ENCODE measurements at places on chromosomes 6 and 20.

- DNase-seq: peak; percentile 75
These were observed 306.6 kb upstream of the ECI2 start for GRCh38 chr6:4441981-4442434.

GRCh38 chr20:4893709-4894108, 107.6 kb downstream of the SLC23A2 start:
- no peak for DNase-seq

- no peak for DNase-seq
These were observed 208.3 kb upstream of the RAB32 start for GRCh38 chr6:146335336-146335735.

DNA sequence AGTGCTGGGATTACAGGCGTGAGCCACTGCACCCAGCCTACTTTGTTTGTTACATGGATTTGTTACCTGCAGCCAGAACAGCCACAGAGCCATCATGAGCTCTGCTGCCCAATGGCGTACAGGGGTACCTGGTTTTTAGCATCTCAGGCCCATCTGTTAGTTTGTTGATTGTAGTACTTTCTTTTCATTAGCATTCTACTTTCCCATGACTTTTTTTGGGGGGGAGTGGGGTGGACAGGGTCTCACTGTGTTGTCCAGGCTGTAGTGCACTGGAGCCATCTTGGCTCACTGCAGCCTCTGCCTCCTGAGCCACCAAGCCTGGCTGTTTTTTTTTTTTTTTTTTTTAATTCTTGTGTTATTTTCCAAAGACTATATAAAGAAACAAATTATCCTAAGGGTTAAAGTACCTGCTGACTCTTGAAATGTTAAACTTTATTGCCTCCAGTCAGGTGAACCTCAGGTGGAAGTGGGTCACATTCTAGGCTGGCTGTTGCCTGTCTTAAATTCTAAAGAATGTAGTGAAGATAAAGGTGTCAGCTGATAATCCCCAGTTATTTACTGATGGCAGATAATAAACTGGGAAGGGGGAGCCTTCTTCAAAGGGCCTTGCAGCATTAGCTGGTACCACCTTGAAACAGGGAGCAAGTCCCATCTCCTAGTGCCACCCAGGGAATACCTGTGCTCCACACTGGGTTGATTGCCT, 15.2 kb downstream of the NEU1 start:
- DNase-seq: no peak

GRCh38 chr6:144595266-144595665, 310.1 kb downstream of the UTRN start:
- peak; percentile 88 for DNase-seq

DNA sequence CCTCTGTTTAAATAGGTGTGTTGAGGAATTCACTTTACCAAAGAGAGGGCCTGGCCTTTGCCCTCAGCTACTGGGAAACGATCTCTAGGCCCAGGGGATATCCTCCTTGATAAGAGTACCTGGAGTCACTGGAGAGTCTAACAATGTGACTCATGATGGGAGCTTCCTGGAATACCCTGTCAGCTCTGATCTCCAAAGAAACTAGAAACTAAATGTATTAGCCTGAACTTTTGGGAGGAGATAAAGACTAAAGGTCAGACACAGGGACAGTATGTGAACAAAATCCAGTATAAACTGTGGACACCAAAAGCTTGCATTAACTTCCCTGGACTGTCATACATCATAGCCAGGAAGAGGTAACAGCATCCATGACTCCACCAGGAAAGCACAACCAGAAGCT, 148.5 kb downstream of the RNGTT start:
- no peak for DNase-seq

GRCh38 chr20:3101737-3102574, 17.4 kb upstream of the AVP start:
- DNase-seq: no peak

DNA sequence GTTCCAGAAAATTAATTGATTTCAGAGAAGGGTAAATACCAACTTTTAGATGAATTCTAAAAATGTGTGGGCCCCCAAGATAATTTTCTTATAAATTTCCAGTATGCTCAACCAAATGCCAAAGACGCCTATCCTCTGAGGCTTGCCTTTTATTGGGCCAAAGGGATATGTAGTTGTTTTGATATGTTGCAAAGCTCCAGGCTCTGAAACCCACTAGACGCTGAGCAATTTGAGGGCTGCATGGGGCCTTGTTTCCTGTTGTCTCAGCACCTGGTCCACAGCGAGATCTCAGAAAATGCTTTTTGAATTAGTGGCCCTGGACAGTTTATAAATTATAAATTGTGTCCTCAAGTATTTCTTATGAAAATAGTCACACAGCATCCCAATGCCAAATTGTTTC, 397.2 kb downstream of the SAMD5 start:
- DNase-seq: peak; percentile 72

GRCh38 chr6:34333858-34334257, 58.6 kb downstream of the NUDT3 start:
- no peak for DNase-seq

DNA sequence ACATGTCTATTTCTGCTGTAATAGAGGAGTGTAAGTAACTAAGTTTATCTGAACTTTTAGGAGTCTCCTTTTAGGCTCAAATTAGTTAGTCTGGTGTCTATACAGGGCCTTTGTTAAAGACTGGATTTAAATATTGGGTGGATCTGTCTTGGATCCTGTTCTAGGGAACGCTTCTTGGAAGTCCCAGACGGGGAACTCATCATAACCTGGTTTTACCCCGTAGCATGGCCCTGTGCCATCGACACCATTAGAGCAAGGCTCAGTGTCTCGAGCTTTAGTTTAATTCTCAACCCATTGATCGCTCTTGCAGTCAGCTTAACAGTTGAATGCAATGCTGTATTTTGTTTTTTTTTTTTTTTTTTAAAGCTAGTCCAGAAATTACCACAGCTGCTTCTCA, 89.9 kb downstream of the CARMIL1 start:
- no peak for DNase-seq

DNA sequence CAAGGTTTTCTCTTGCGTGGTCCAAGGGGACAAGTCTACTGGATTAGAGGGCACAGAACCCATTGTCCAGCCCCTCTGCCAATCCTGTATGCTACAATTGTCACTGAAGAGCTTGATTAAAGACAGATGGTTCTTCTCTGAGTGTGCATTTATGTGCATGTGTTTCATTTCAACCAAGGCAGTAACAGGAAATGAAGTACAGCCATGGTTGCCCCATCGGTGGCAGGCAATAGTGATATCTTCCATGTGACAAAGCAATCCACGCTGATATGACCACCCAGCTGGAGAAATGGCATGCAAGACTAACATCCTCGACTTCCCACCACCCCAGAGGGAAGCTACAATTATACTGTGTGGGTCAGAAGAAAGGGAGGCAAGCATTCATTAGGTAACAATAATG, 85.5 kb downstream of the UNC5CL start:
- DNase-seq: no peak

GRCh38 chr6:26224940-26225847, 138.0 kb downstream of the HFE start:
- DNase-seq: peak; percentile 93

DNA sequence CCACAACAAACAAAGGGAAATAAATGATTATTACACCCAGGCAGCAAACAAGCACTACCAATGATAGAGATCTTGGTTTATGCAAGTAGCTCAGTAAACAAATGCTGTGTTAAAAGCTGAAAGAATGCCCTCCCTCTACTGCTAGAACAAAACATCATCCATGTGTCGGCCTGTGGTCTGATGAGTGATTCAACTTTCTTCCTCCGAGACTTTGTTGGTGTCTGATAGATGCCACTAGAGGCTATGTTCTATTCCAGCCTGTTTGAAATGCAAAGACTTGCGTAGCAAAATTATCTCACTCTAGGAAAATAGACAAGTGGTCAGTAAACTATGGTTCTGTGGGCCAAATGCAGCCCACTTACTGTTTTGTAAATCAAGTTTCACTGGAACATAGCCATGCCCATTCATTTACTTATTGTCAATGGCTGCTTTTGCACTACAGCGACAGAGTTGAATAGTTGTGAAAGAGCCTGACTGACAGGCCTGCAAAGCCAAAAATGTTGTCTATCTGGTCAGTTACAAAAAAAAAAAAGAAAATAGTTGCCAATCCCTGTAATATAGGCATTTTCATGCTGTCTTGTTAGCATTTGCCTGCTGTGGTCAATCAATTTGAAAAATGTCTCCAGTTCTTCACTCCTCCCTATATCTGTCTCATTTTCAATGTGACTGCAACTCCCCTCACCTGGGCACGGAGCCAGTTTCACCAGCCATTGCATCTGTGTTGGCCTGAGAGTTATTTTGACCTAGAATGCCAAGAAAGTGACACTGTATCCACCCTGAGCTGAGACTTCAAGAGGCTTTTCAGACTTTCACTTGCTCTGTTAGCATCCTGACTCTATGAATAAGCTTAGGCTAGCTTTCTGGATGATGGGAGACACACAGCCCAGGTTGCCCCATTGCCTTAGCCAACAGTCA, 544.6 kb upstream of the BTBD3 start:
- peak; percentile 50 for DNase-seq

- no peak for DNase-seq
These were observed 87.4 kb upstream of the BHLHE23 start for GRCh38 chr20:63093966-63094766.

GRCh38 chr6:144047688-144048087, 39.6 kb upstream of the PLAGL1 start:
- no peak for DNase-seq

All from iris pigment epithelial cell (primary cell).